ENCODE measurements at places on chromosomes 13 and 19.
A peak's percentile ranks its signal among the peaks of the same experiment; 100 is the strongest.

GRCh38 chr13:114121496-114122126 is 10.8 kb downstream of the RASA3 start:
- DNase-seq, result no peak

GRCh38 chr13:48000559-48001113 is 437 bp downstream of the SUCLA2 start:
- DNase-seq, result peak; percentile 52

DNA sequence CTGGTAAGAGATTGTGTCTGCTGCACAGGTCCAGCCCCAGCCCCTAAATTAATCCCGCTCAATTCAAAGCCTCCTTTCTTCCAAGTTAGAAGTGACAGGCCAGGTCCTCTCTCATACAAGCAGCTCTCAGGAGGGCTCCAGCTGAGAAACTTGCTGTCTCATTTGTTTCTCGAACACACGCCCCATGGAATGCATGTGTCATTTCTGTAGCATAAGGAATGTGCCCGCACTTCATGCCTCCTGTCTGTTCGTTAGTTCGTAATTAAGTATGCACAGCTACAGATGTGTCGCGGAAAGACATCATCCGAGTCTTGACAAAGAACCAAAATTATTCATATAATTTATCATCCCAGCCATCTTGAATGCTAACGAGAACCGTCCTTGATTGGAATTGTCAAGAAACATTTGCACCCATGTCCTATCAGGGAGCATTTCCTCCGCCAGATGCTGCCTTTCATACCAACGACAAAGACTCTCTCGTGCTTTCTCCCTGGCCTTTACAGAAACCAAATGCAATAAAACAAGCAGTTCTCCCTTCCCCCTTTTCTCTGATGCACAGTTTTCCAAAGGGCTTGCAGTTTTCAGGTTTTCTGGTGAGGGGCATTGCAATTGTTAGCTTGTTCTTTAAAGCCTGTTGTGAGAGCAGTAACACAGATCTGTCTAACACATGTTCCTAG is 133.5 kb downstream of the UQCRFS1 start:
- no peak for DNase-seq

GRCh38 chr13:43694146-43694664 is 92.6 kb downstream of the ENOX1 start:
- DNase-seq, result no peak

DNA sequence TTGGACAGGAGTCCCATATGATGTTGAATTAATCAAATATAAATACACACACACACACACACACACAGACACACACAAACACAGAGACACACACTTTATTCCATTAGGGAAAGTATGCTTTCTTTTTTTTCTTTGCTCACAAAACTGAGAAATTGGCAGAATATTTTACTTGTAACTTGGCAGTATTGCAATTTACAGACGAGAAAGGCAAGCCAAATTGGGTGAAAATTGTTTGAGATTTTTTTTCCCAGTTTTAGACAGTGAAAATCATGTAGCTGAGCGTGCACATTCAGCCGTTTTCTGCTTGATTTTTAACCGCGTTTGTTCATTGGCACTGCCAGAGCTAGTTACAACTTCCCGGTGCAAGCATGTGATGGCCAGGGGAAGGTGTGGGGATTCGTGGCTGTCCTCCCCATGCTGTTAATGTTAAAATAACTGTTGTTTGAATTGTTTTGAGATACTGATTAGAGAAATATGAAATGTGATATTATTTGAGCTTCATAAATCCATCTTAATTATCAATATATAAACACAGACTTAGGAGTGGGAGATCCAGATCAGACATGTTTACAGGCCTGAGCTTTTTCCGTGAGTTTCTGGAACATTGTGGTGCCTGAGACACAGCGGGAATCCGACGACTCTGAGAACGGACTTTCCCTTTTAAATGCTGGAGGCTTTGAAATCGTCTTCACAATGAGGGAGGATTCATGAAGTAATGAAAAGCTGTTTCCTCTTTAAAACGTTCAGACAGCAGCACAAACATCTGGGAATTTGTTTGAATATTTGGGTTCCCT is 125.5 kb downstream of the KCNRG start:
- DNase-seq, result no peak

- DNase-seq, result no peak
Observed at GRCh38 chr13:74325106-74325505, 190.9 kb upstream of the KLF12 start.

DNA sequence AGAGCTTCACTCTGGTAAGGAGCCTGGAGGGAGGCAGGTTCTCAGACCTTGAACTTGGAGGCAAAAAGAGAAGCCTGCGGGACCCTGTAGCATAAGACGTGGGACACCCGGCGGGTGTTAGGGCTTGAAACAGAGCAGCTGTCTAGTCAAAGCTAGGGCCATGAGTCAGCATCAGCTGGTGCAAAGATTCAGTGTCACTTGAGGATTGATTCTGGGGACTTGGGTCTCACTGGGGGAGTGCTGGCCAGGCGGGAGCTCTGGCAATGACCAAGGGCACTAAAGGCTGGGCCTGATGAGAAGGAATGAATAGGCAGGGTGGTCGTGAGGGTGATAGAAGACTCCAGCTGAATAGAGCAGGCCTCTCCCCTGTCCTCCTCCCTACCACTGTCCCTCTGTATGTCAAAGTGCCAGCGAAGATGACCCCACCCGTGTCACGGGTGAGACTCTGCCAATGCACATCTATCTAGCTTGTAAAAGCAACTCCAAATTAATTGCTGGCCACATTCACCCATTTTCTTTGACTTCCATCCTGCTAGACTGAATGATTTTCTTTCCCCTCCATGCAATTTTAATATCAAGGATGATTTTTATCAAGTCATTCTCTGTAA is 97.1 kb downstream of the MBNL2 start:
- DNase-seq, result no peak

- no peak for DNase-seq
Observed at GRCh38 chr13:110471833-110472162, 89.7 kb downstream of the RAB20 start.

DNA sequence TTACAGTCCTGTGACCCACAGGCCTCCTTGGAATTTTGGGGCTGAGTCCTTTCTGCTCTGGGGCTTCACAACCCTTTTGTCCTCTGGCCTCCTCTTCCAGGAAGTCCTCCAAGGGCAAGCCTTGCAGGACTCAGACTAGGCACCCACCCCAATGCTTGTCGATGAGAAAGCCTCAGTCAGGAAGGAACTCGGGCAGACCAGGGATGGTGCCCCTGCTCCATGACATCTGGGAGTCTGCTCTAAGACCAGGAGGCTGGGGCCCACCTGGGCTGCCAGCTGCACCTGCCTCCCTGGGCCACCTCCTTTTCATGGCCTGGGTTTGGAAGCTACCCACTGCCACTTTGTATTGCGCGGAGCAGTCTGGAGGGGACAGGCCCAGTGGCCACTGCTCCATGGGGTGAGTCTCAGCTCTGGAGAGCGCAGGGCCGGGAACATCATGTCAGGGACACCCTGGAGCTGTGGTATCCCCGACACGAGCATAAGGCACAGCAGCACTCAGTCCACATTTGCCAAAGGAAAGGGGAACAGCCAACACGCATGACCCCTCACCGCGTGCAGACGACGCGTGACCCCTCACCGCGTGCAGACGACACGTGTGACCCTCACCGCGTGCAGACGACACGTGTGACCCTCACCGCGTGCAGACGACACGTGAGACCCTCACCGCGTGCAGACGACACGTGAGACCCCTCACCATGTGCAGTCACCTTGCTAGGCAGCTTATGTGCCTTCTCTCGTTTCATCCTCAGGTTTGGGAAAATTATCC is 10.8 kb downstream of the C2CD4C start:
- DNase-seq, result no peak

DNA sequence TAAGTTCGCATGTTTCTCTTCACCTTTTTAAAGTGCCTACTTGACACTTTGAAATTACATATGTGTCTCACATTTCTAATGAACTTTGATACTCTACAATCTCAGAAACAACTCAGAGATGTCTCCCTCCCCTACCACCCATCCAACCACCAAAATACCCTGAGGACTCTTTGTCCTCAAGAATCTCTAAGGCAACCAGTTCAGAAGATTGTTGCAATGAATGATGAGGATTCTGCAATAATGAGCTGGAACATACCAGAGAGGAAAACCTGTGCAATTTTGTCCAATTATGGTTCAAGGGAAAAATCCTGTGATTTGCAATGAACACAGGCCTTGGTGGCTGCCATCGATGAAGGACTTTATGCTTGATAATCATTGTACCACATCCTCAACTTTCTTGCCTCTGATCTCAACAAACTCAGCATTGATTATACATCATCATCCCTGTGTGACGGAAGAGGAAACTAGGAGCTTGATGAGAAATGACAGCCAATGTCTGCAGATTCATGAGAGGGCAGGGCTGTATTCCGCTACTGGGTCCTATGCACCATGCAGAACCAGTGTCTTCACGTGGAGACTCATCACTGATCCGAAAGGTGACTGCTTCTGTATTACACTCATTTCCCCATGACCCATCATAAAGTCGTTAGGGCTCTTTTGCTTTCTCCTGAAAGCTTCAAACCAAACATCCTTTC is 1.1 kb downstream of the FPR1 start:
- no peak for DNase-seq

DNA sequence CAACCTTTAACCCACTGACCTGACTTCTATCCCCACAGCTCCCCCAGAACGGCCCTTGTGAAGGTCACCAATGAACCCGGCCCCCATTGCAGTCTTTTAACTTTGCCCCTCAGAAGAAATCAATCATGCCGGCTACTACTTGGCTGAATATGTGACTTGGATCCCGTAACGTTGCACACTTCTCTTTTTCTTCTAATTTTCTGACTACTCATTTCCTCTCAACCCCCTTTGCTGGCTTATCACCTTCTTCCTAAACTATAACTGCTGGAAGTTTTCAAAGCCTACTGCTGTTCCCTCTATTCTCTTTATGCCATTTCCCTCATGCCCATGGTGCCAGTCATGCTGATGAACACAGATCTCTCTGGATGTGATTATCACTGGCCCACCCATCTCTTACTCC is 367.6 kb downstream of the DNAJC15 start:
- DNase-seq, result no peak

DNA sequence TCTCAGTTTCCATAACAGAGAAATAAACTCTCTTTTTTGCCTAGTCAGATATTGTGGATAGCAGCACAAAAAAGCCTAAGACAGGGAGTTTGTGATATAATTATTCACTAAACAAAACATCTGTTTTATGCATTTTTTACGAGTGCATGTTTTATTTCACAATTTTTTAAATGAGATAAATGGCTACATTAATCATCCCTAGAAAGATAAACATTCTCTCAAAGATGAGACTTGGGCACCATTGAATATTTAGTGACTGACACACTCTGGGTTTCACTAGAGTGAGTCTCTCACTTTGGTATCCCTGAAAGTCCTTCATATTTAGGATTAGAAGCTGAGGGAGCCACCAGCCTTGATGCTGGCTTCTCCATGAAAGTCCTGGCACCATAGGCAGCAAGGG is 74.3 kb upstream of the LRCH1 start:
- no peak for DNase-seq

Measured in breast epithelium (tissue), 4 donors.